ENCODE measurements at places on chromosomes 5 and 9.
A peak's percentile ranks its signal among the peaks of the same experiment; 100 is the strongest.

DNA sequence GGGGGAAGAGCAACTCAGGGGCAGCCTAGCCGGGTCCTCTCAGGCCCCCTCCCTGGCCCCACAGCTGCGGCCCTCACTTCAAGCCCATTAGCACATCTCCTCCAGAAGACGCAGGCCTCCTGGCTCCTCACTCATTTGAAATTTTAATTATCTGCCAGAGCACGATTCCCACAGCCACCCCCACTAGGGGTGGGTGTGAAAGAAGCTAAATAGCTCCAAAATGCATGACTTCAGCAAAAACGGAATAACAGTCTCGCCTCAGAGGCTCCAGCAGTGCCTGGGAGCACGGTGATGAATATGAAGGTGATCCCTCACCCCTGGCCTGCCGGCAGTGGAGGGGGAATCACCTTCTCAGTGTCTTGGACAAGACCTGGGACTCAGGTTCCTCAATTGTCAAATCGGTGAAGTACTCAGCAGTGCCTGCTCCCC is 61.1 kb upstream of the HRH2 start:
- DNase-seq = no peak

GRCh38 chr5:156326718-156327259 is at the start of gene SGCD:
Gene SGCD, plus strand, starts transcription at chr5:156327164.
- DNase-seq = no peak

GRCh38 chr9:89549031-89549644 is 51.2 kb upstream of the SEMA4D start:
- peak; percentile 83 for DNase-seq

DNA sequence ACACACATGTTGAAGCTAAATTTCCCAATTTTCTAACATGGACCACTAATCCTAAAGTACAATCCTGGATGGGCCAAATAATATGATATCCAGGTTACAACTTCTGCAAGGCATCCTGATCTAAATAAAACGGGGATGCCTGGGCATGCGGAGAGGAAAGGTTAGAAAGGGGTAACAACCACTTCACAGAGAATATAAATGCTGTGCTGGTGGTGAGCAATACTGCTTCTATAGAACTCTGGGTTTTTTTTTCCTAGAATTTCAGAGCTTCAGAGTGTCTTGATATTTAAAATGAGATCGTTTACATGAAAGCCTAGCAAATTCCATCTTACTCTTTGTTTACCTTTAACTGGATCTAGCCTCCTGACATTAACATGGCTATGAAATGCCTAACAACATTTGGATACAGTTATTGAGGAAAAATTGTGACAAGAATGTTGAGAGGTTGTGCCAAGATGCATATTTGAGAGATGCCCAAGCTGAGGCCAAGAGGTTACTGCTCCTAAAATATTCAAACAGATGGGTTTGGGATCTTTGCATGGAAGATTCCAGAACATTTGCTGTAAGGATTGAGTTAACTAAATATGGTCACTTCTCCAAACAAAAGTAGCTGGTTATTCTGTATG is 22.4 kb downstream of the TNFAIP8 start:
- DNase-seq = no peak

DNA sequence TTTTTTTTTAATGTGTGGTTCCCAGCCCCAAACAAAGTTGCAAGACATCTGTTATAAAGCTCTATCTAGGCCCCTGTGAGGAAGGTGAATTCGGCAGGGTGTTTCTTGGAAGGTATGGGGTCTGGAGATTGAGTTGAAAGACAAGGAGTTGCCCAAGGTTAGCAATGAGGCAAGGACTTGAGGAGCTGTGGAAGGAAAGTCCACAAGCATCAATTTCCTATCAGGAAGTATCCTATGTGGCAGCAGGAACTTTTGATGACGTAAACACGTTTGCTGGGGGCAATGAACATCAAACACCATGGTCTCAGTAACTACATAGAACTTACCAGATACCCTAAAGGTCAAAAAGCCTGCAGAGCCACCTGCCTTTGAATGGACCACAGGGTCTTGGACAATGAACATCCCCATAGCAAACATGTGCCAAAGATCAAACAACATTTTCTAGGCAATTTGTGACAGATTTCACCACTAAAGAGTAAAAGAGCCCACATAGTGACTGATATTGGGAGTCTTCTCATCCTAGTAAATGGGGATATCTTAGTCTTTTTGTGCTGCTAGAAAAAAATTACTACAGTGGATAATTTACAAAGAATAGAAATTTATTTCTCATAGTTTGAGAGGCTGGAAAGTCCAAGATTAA is 145.1 kb downstream of the GCNT1 start:
- no peak for DNase-seq

DNA sequence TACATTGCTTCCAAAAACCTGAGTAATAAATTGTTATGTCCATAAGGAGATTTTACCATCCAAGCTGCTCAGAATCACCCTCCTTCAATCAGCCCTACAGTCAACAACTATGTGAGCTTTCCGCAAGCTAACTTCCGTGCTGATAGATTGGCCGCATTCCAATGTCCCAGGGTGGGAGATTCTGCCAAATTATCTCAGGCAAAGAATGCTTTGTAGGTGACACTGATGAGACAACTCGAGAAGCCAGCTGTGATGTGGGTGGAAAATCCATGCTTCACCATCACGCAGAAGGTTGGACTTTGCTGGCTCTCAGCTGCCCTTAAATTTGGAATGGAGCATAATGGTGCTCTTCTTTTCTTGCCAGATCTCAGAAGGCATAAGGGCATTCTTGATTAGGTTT is 44.9 kb upstream of the HCN1 start:
- DNase-seq = no peak

GRCh38 chr5:19104948-19105347 is 883.1 kb downstream of the CDH18 start:
- DNase-seq = no peak

GRCh38 chr9:21519855-21520434 is 37.8 kb upstream of the IFNE start:
- no peak for DNase-seq

DNA sequence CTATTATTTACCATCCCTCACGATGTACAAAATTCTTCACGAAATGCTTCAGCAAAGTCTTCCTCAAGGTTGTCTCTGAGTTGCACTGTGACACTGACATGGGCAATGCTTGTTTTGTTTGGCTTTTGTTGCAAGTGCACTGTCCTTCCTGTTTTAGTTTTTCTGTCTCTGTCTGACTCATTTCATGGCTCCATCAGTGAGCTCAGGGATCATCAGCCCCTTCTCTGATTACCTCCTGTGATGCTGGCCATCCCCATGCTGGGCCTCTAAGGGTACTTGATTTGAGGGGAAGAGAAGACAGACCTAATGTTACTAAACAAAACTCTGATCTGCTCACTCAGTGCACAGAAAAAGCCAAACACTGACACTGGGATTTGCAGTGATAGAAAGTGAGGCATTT is 37.6 kb upstream of the STX17 start:
- DNase-seq = no peak

DNA sequence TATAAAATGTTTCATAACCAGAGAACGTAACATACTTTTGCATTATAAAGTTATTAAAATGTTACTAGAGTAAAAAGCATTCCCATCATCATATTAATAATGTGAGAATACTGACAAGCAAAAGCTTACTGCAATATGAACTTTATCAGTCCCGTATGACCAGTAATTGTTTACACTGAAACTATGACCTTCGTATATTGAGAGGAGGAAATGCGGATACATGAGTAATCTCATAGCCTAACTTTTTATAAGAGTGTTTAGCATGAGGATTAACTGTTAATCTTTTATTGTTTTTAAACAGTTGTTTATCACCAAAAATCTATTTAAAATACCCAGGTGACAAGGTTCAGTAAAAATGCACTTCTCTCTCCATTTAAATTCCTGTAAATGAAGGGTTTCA is 272.4 kb downstream of the SLF1 start:
- DNase-seq = no peak

- DNase-seq = no peak
Measured at GRCh38 chr9:18317896-18318295, 156.1 kb upstream of the ADAMTSL1 start.

DNA sequence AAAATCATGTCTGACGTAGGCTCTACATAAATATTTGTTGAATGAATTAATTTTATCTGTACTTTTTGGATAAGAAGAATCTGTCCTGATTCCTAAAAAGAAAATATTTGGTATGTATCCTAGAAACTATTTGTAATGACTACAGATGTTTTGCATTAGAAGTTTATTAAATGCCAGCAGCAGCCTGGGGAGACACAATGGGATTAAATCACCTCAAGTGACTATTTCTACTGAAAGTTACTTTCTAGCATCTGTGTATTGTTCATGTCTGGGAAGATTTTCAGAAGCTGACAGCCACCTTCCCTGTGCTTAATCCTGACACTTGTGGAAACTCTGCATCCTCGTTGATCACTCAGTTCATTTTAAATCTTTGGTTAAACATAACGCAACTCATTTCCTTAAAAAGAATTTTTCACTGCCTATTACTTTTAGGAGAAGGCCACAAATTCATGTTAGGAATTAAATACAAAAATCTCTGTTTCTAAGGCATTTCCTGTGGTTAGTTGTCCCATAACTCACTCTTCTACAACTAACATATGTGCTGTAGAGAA is 209.3 kb upstream of the PPP1R2B start:
- DNase-seq = no peak

GRCh38 chr5:173069671-173070070 is 13.5 kb downstream of the CREBRF start:
- no peak for DNase-seq

DNA sequence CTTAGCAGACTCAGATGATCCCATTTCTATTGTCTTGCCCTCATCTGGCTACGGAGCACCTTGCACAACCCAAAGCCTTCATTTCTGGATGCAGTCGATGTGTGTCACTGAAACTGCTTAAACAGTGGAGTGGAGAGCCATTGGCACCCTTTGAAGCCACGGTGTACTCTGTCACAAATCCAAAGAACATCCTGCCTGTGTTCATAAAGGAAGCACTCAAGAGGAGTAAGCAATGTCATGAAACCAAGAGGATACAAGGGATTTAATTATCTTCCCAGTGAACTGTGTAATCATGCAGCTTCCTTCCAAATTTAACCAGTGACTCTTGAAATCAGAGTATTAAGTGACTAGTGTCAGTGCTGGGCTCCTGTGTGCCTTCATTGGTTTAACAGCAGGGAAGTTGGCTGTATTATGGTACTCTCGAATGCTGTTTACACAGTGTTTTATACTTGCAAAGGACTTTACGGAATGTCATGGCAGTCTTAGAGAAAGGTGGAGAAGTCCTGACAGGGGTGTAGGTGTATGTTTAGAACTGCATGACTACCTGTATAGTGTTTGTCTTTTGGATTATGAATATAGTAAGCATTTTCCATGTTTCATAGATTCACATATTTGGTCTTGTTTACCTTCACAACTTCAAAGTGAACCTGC is 41.9 kb downstream of the CD180 start:
- no peak for DNase-seq

DNA sequence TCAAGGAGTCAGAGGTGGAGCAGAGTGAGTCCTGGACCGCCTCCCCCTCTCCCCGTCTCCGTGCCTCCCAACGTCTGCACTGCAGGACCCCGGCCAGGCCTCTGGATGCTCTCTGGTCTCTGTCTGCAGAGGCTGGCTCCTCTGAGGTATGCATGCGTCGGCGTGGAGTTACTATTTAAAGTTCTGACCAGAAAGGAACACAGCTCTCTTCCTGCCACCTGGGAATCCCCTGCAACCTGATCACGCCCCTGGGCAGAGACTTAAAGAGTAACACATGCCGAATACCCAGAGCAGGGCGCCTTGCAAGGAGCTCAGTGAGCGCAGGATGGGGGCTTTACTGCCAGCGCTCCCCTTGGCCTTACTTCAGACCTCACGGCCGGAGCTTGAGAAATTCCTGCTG is 16.0 kb downstream of the ANXA6 start:
- no peak for DNase-seq

- no peak for DNase-seq
Measured at GRCh38 chr5:98111686-98112085, 661.8 kb upstream of the RGMB start.

GRCh38 chr5:57887851-57888621 is 405.4 kb upstream of the ACTBL2 start:
- DNase-seq = no peak

GRCh38 chr5:164581889-164582288 is 1076.5 kb downstream of the MAT2B start:
- no peak for DNase-seq

GRCh38 chr9:89743216-89743572 is 138.4 kb downstream of the GADD45G start:
- no peak for DNase-seq

DNA sequence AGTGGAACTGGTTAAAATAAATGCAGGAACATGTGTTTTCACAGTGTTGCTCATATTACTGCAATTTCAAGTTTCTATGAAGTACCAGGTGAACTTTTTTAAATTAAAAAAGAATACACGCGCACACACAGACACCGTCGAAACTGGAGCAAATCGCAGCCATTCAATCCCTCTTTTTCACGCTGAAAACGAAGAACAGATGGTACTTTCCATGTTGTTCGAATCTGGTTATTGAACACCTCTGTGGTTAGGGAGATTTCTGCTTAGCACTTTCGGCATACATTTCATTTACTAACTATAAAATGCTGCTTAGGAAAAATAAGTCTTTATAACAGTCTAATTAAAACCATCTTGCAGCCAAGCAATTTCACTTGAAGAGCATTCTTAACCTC is 6.8 kb downstream of the ZNF608 start:
- no peak for DNase-seq

GRCh38 chr5:97119007-97119390 is 23.4 kb downstream of the LIX1 start:
- DNase-seq = no peak

DNA sequence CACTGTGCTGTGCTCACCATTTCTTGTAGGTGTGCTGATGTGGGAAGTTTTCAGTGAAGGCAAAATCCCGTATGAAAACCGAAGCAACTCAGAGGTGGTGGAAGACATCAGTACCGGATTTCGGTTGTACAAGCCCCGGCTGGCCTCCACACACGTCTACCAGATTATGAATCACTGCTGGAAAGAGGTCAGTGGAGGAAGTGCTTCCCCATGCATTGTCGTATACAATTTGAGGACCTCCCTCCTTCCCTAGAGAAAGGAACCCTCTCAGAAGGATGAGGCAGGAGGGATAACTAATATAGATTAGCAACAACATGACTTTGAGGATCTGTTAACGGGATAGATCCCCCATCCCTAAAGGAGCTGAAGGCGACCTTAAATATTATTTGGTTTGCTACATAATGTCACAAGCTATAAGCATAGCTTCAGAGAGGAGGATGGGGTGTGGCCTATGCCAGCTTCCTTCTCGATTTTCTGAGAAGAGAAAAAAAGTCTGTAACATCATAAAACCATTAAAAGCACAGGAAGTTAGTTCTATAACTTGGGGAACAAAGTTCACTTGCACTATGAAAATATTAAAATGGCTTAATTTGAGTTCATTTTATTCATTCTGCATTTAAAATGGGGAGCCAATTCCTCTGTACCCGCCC is 17.0 kb upstream of the CYFIP2 start:
- DNase-seq = no peak

DNA sequence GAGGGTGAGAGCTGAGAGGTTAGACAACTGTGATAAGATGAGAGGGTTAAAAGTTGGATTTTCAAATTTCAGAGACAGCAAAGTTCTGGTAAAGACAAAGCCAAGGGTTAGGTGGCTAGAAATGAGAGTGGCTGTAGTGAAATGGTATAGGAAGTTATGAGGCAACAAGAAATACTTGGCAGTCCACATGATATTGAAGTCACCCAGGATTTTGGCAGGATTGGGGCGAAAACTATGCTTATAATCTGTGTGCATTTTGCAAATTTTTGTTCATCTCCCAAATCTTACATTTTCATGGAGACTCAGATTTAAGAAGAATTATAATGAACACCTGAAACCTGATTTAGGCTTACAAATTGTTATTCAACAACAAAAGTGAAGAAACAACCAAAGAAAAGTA is 35.6 kb downstream of the C9 start:
- DNase-seq = no peak

Data from right lobe of liver (tissue), 6 donors.